ENCODE measurements at places on chromosomes 3 and 15.

- peak; percentile 99 for ATAC-seq
Observed at GRCh38 chr3:141441381-141442364, 45.2 kb upstream of the RASA2 start.

GRCh38 chr3:66418475-66418931 is 82.3 kb downstream of the LRIG1 start:
- ATAC-seq = no peak

GRCh38 chr3:126194713-126195305 is 14.4 kb upstream of the ALDH1L1 start:
- ATAC-seq = no peak

DNA sequence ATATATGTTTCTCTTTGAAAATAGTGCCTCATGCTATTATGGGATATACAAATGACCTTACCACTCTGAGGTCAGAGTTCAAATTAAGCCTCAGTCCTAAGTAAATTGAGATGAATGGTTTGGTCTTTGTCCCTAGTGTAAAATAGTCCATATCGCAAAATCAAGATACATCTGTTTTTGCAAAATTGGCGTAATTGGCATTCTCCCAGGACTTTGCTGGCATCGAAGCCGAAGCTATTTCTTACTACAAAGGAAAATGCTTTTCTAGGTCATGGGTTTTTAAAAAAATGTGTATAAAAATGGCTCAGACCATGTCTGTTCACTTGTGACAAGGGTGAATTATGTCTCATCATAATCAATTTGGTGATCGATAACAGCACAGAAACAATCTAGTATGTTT is 25.9 kb downstream of the ROBO2 start:
- no peak for ATAC-seq

GRCh38 chr15:98799461-98800390 is 151.4 kb downstream of the IGF1R start:
- ATAC-seq = no peak

DNA sequence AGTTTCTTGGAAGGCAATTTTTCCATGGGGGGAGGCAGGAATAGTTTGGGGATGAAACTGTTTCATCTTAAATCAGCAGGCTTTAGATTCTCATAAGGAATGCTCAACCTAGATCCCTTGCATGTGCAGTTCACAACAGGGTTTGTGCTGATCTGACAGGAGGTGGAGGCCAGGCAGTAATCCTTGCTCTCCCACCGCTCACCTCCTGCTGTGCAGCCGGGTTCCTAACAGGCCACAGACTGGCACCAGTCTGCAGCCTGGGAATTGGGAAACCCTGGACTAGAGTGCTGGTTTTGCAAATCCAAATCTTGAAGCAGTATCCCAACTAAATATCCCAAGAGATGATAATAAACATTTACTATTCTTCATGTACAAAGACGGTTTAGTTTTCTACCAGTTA is 256.3 kb upstream of the TMCO5A start:
- no peak for ATAC-seq

GRCh38 chr3:196135693-196136639 is 54.1 kb upstream of the TFRC start:
- ATAC-seq = peak; percentile 34

GRCh38 chr3:184710870-184711492 is 883 bp downstream of the MAGEF1 start:
- ATAC-seq = peak; percentile 83

- no peak for ATAC-seq
Observed at GRCh38 chr15:64017591-64018163, 28.6 kb downstream of the DAPK2 start.

GRCh38 chr3:34973586-34973985 is 665.7 kb upstream of the ARPP21 start:
- no peak for ATAC-seq

- ATAC-seq = no peak
Observed at GRCh38 chr3:191158815-191159214, 40.2 kb upstream of the OSTN start.

- no peak for ATAC-seq
Observed at GRCh38 chr3:160005004-160005403, 16.4 kb downstream of the IL12A start.

DNA sequence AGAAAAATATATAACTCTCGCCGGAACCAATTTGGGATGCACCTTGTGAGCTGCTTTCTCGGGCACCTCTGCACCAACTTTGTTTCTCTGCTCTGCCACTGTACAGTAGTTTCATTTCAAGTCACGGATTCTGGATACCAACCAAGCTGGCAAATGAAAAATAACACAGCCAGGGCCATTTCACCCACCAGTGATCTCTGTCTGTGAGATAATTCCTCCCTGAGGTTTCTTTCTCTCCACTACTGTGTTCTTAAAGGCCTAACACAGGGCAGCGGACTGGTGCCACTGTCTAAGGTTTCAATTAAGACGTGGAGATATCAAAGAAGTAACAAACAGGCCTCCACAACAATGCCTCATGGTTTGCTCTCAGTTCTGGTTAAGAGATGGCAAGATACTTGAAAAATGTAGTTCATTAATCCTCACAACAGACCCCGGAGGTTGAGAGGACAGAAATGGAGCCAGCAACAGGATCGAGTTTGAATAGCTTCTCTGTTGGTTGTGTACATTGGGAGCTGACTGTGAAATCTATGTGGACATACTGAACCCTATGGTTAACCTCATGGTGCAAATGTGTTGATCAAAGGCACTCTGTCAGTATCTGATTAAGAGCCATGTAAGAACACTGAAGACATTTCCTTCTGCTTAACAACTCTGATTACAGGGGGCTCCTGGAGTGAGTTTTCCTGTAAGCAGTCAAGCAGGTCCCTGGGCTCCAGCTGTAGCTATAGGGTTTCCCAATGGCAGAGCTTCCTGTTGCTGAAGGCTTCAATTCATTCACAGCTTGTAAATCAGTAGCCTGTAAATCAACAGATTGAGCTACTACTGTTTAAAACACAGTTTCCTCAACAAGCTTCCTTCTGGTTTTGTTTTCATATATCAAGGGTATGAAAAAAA is 470.5 kb downstream of the EPHA3 start:
- ATAC-seq = no peak

DNA sequence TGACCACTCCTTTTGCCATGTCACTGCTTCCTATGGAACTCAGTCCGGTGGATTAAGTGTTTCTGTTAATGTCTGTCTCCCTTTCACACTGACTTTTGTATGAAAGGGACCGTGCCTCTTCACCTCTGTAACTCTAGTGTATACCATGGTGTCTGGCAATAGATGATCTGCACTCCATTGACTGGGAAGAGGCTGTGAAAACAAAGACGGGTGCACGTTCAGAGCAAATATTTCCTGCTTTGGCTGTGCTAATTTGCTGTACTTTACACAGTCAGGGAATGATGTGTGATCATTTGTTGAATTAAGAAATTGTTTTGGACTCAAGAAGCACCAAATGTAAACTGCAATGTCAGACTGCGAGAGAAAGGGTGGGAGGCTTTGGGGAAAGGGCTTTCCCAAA is 315.2 kb downstream of the RORA start:
- ATAC-seq = no peak
